Activated naive CD8-positive, alpha-beta T cell treated with anti-CD3 and anti-CD28 coated beads for 36 hours (primary cell): ENCODE measurements at places on chromosomes 12 and 14. TPM values are rescaled to one million over a fixed set of nuclear protein-coding genes. Genes with fewer than 3 reads are reported as not detected.

The AQP5 gene
- not detected for total RNA-seq

The TAS2R43 gene
- 0.29 TPM for total RNA-seq

The KERA gene
- total RNA-seq: not detected

The ULK1 gene
- 12.5 TPM for total RNA-seq

The CYP27B1 gene
- 9.6 TPM for total RNA-seq

The INHBC gene
- total RNA-seq: not detected

The SERPINA3 gene
- not detected for total RNA-seq

The KLRG1 gene
- 3.7 TPM for total RNA-seq

The PLD4 gene
- total RNA-seq: not detected

The LRFN5 gene
- not detected for total RNA-seq

The GNG2 gene
- 131 TPM for total RNA-seq

DNA sequence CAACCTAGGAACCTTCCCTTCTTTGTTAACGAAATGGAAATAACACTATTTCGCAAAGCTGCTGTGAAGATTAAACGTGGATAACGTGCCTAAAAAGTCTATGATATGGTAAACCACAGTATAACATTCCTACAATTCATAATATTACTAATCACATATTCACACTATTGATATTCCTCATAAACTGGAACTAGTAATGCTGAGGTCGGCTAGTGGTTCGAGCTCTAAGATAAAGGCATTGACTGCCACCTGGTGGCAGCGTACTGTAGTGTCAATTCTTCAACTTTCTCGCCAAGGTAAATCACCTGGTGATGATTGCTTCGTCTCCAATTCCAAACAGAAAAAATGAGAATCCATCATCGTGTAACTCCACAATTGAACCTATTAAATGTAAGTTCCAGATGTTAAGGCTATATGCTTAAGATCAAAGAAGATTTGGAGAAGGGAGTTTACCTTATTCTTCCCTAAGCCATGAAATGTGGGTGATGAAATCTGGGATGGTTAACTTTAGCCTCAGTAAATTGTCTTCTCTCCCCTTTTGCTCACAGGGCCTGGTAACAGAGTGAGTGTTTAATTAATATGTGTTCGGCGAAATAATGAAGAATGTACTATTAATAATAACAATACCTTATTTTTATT lies 197.5 kb upstream of the TMEM132C start:
- peak; percentile 6 for DNase-seq

DNA sequence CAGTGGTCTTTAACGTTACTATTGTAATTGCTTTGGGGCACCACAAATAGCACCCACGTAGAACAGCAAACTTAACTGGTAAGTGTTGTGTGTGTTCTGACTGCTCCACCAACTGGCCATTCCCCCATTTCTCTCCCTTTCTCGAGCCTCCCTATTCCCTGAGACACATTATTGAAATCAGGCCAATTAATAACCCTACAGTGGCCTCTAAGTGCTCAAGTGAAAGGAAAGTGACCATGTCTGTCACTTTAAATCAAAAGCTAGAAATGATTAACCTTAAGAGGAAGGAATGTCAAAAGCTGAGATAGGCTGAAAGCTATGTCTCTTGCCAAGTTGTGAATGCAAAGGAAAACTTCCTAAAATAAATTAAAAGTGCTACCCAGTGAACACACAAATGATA lies 22.3 kb downstream of the PPP1R13B start:
- no peak for DNase-seq

DNA sequence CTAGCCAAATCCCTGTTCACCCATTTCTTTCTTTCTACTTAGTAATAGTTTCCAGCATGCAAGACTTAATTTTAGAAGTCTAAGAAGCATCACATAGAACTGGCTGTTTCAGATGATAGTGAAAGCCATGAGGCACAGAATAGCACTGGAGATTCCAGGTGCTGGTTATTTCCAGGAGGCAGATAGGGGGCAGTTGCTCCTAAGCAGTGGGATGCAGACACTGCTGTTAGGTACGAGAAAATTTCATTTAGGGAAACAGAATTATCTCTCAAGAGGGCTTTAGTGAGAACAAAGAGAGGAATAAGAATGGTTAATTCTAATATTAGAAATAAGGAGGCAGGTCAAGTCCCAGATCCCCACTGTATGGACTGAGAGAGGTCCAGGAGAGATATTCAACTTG lies 3.6 kb upstream of the MDGA2 start:
- DNase-seq: no peak

DNA sequence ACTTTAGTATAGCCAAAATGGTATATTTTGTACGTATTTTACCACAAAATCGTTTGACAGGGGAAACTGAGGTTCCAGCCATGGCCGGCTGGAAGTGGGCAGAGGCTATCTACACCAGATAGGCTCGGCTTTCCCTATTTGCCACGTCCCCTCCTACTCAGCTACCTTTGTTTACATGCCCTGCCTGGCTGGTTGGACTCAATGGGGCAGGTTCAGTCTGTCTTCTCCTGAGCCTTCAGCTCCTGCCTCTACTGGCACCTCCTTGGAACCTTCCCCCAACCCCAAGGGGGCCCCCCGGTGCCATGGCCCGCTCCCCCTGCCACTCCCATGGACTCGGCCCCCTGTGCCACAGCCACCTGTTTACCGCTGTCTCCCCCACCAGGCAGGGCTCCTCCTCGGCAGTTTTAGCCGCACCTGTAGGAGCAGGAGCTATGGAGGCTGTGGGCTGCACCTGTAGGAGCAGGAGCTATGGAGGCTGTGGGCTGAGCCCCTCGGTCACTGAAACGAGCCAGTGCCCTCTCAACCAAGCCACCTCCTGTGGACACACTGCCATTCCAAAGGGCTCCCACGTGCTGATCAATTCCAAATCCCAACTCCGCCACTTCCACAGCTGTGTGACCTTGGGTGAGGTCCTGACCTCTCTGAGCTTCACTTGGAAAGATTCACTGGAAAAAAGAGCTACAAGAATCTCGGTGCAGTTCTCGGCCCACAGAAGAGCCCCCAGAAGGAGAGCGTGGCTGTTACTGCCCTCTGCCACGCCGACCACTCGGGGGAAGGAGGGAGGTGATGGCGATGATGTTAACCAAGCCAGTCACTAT lies 62.2 kb downstream of the NCOR2 start:
- no peak for DNase-seq

GRCh38 chr14:64671591-64671990 lies 32.6 kb upstream of the PLEKHG3 start:
- DNase-seq: no peak

DNA sequence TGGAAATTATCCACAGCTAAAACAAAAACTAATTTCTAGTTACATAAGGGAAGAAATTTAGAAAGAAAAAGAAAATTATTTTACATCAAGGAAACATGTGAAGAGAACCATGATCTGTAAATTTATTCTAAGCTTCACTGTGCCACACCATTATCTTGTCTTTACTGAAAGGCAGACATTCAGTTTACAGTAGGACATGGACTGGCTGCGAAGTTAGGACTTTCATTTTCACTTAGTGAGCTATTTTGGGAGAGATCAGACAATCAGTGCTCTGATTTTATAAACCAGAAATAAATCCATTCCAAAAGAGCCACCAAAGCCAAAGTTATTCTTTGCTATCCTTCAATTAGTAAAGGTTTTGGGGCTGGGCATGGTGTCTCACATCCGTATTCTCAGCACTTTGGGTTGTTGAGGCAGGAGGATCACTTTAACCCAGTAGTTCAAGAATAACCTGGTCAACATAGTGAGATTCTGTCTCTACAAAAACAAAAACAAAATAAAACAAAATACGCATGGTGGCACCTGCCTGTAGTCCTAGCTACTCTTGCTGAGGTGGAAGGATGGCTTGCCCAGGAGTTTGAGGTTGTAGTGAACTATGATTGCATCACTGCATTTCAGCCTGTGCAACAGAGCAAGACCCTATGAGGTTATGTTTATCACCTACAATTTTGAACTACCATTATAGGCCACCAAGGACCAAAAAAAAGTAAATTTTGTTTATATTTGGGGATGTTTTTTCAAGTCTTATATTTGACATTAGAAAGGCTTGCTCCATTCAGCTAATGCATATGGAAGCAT lies 1084.8 kb upstream of the ATXN7L3B start:
- no peak for DNase-seq

GRCh38 chr12:116302166-116303058 lies 24.9 kb upstream of the MED13L start:
- DNase-seq: no peak

DNA sequence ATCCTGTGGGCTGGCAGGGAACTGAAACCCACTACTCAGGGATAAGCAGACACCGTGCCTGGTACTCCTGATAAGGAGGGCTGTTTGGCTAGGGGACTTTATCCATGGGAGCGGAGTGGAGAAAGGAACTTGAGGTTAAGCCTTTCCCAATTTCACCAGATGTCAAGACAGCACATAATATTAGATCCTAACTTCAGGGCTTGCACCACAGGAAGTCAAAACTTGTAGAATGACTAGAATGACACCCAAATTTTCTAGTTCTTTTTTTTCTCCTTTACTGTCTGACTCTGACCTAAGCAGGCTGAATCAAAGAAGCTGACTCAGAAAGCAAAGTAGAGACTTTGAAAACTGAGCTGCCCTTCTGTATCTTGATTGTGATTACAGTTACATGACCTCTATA lies 7.1 kb upstream of the CGRRF1 start:
- DNase-seq: no peak

DNA sequence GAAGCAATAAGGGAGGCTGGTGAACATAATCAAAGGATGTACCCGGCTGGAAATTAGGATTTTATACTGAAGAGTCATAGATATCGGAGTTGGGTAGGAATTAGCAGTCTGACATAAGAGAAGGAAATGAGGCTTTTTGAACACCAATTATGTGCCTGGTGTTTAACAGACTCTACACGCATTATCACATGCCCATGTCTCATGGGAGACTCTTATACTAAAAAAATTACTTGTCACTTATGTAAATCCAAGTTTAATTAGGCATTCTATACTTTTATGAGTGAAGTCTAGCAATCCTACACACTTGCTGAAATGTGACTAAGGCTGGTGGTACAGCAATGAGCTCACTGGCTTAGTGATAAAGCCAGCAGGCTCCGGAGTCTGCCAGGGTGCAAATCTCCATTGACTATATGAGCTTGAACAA lies 93.5 kb downstream of the NUAK1 start:
- no peak for DNase-seq

GRCh38 chr12:99059824-99060511 lies 414.9 kb downstream of the APAF1 start:
- no peak for DNase-seq

GRCh38 chr14:55102141-55102621 lies 26.9 kb upstream of the LGALS3 start:
- DNase-seq: peak; percentile 55

DNA sequence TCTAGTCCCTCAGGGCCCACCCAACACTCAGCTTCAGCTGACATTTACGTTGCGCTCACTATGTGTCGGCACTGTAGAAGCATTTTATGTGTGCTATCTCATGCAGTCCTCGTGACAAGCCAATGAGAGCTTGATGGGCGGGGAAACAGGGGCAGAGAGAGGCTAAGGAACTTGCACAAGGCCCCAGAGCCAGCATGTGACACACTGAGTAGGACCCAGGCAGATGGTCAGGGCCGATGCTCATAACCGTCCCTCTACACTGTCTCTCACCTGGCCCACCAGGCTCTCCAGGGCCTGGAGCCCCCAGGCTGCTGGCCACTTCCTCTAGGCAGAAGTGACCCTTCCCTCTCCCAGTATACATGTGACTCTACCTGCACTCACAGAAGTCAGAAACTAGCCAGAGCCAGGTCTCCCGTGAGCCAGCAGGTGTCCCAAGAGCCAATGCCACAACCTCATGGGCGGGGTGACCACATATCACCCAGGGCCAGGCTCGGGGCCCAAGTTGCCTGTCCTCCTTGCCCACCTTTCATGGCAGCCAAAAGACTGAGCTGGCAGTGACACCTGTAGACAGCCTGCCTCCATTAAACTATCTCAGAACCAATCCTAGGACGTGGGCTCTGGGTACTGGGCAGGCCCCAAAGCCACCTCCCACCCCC lies 38.3 kb downstream of the TTC7B start:
- no peak for DNase-seq

- peak; percentile 15 for DNase-seq
Observed at GRCh38 chr14:54366736-54367735, 29.8 kb upstream of the CDKN3 start.

DNA sequence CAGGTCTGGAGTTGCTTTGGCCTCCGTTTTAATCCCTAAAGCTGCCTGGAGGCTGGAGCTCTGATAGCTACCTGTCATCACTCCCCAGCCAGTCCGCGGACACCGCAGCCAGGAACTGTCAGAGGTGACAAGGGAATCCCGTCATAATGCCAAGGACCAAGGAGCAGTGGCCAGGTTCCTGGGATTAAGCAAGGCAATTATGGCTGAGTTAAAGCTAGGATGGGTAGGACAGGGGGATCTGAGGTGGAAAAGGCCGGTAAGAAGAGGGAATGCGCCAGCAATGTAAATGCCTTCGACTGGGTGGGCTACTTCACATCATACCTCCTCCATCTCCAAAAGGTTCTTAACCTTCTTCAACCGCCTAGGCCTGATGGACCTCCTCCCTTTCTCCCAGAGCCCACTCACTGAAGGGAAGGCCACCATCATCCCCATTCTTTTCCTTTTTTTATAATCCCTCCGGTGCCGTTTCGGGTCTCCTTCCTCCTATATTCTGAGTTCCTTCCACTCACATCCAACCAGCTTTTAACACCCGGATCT lies 1.9 kb downstream of the PPP1R3E start:
- peak; percentile 26 for DNase-seq

GRCh38 chr12:104458694-104459367 lies 2.1 kb downstream of the CHST11 start:
- no peak for DNase-seq

DNA sequence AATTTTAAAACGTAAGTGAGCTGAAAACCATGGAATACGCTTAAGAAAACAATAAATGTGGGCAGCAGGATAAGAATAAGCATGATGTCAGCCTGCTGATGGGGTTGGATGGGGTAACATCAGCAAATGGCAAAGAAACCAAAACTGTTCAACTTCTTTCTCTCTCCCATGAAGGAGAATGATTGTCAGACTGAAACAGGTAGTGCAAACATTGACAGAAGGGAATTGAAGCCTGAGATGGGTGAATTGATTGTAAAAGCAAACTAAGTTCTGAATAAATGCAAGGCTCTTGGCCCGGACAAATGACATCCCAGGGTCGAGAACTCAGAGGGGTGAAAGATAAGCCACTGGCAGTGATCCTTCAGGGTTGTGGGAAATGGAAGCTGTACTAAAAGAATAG lies 182.6 kb downstream of the ETV6 start:
- DNase-seq: no peak

DNA sequence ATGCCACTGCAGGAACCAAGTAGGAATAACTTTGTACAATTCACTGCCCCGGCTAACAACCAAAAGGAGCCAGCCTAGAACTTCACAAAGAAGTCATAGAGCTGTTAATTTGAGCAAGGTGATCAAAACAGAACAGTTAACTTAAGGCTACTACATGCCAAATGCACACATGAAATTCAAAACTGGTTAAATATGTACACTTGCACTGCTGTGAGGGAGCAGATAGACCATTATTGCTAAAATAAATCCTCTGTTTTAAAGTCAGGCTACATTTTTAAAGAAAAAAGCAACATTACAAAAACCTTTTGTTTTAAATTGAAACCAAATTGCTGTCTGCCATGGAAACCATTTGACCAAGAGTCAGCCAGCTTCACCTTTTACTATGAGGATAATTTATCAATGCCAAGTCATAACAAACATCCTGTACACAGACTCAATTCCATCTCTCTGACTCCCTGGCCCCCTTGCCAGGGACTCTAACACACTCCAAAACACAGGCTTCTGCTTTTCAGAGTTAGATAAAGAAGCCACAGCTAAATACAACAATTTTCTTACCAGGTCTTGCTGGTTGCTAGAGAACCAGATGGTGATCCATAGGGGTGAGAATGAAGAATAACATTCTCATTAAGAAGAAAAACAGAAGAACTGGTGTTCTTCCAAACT lies 84.0 kb downstream of the LRP6 start:
- DNase-seq: no peak
